ENCODE measurements at places on chromosomes 7 and 10.

DNA sequence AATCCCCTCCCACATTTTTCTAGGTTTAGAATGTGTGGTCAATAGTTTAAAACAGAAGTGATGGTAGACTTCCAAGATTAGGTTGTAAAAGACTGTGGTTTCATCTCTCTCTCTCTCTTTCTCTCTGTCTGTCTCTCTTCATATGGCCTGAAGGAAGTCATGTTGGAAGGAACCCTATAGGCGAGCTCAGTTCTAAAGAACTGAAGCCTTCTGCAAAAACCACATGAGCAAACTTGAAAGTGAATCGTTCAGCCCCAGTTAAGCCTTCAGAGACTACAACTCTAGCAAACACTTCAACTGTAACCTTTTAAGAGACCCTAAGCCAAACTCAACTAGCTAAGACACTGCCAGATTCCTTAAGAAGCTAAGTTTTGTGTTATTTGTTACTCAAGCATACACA lies 707.5 kb upstream of the LRRTM3 start:
- no peak overlapping the region for H3K27ac ChIP-seq
- no peak overlapping the region for H3K4me3 ChIP-seq
- H3K36me3 ChIP-seq = no peaks in the 10 kb centered on the region
- H3K4me1 ChIP-seq = no peaks in the 10 kb centered on the region
- no peak for DNase-seq

DNA sequence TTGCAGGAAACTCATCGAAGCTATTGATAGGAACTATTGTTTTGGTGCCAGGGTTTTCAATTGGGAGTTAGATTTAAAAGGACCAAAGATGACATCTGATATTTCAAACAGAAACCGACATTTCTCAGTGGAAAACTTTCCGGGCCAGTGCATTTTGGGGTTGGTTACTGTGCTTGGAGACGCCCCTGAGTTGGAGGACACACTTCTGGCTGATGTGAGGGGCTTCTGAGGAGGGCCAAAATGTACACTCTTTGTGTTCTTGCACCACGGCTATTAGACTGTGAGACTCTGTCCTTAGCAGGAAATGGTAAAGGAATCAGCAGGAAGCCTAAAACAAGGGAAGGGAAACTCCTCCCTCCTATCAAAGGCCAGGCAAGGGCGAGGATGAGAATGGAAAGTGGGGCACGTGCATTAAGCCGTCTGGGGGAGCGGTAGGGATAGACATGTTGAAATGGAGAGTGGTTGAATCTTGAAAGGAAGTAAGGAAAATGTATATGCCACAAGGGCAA lies 1.8 kb upstream of the SRGN start:
- peak overlapping the region; percentile 85 for H3K27ac ChIP-seq
- H3K27me3 ChIP-seq = no peaks in the 10 kb centered on the region
- DNase-seq = no peak
- peaks cover 19% of the 10 kb centered on the region for H3K4me1 ChIP-seq
- no peaks in the 10 kb centered on the region for H3K36me3 ChIP-seq

GRCh38 chr7:155322530-155322929 lies 24.9 kb downstream of the INSIG1 start:
- H3K27ac ChIP-seq = no peak overlapping the region
- no peak overlapping the region for H3K4me3 ChIP-seq
- H3K36me3 ChIP-seq = no peaks in the 10 kb centered on the region
- no peaks in the 10 kb centered on the region for H3K27me3 ChIP-seq
- H3K4me1 ChIP-seq = no peaks in the 10 kb centered on the region
- no peak for DNase-seq

DNA sequence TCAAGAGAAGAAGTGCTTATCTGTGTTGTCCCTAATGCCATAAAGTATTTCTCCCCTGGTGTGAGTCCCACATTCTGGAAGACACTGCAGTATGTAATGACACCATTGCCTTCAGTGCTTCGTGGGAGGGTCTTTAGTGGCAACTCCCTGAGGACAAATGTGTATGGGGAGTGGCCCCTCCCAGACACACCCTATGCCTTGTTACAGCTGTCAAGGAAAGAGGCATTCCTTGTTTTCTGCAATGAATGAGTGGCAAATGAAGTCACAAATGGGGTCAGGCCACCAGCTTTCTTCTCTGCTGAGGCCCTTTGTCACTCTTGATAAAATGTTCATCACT lies 183.2 kb downstream of the FGFR2 start:
- no peaks in the 10 kb centered on the region for H3K36me3 ChIP-seq
- no peak overlapping the region for H3K27ac ChIP-seq
- H3K4me1 ChIP-seq = no peaks in the 10 kb centered on the region
- H3K4me3 ChIP-seq = no peak overlapping the region

GRCh38 chr10:7111561-7111960 lies 299.3 kb downstream of the SFMBT2 start:
- H3K27me3 ChIP-seq = no peaks in the 10 kb centered on the region
- DNase-seq = no peak
- H3K4me1 ChIP-seq = no peaks in the 10 kb centered on the region
- H3K27ac ChIP-seq = no peak overlapping the region

DNA sequence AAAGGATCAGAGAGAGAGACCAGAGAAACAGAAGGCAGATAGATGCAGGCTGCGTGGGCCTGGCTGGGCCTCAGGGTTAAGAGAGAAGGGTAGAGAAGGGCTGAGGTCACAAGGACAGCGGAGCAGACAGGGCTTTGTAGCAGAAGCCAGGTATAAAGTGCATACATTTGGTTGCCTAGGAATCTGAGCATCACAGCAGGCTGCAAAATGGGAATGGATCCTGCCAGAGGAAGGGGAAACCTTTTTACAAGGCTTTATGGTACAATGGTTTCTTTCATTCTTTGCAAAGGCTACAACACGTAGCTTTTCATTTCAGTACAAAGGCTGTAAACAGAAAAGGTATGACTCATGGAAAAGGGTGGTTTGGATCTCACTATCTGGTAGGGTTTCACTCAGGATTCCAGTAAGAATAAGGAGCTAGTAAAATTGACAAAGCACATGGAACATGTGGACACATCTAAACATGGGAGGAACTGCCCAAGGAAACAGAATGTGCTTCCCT lies 275.1 kb downstream of the DOCK4 start:
- no peaks in the 10 kb centered on the region for H3K27me3 ChIP-seq
- DNase-seq = no peak
- H3K36me3 ChIP-seq = peaks cover 4% of the 10 kb centered on the region
- no peaks in the 10 kb centered on the region for H3K4me1 ChIP-seq

GRCh38 chr7:115816318-115816974 lies 214.1 kb downstream of the TFEC start:
- DNase-seq = no peak
- H3K27me3 ChIP-seq = no peaks in the 10 kb centered on the region
- no peak overlapping the region for H3K4me3 ChIP-seq
- no peaks in the 10 kb centered on the region for H3K36me3 ChIP-seq

- H3K36me3 ChIP-seq = no peaks in the 10 kb centered on the region
- no peak overlapping the region for H3K27ac ChIP-seq
- DNase-seq = no peak
- H3K4me1 ChIP-seq = no peaks in the 10 kb centered on the region
- no peak overlapping the region for H3K4me3 ChIP-seq
- no peaks in the 10 kb centered on the region for H3K27me3 ChIP-seq
Measured at GRCh38 chr7:119572132-119572531, 700.8 kb upstream of the KCND2 start.

DNA sequence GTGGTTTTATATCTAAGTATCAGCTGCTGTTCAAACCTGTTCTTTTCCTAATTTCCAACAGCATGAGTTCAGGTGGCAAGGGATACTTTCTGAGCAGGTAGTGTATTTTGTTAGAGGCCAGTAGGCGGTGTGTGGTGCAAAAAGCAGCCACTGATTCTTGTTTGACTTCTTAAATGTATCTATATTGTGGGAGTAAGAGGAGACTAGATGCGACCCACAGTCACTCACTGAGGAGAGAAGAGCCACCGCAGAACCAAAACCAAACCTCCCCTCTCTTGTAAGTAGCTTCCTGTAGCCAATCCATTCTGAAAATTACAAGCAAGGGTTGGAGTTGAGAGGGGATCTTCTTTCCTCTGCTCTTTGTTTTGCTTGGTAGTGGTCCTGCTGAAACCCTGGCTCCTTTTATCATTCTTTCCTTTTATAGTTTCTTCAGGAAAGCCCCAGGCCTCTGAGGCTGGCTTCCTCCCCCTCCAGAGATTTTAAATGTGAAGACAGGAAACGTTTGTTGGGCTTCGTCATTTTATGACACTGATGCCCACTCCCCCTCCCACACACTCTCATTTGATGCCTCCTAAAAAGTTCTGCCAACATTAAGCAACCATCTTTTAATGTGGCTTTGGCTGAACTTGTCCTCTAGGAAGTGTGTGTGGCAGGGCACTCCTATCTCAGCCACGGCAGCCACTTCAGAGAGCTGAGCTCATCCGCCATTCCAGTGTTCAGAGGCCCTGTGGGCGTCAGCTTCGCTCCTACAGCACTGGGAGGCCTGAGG lies 566.0 kb downstream of the SUGCT start:
- no peak for DNase-seq
- H3K4me1 ChIP-seq = no peaks in the 10 kb centered on the region
- H3K36me3 ChIP-seq = no peaks in the 10 kb centered on the region
- H3K27me3 ChIP-seq = no peaks in the 10 kb centered on the region
- no peak overlapping the region for H3K4me3 ChIP-seq

DNA sequence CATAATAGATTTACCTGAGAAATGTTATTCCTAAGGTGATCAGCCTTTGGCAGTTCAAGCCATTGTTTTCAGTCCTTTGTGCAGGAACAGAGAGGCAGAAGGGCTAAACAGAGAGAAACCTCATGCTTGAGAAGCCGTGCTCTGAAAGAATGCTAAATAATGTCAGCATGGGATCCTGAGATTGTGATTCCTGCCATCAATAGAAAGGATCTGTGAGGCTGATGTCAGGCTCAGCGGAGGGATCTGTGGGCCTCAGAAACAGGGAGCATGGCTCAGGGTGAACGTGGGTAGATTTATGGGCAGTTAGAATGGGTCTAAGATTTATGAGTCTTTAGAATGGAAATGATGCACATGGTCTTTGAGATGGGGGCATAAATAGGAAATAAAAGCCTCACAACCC lies 439.2 kb upstream of the IGFBP3 start:
- no peaks in the 10 kb centered on the region for H3K27me3 ChIP-seq
- no peak overlapping the region for H3K27ac ChIP-seq
- H3K4me1 ChIP-seq = no peaks in the 10 kb centered on the region
- H3K4me3 ChIP-seq = no peak overlapping the region
- H3K36me3 ChIP-seq = no peaks in the 10 kb centered on the region

DNA sequence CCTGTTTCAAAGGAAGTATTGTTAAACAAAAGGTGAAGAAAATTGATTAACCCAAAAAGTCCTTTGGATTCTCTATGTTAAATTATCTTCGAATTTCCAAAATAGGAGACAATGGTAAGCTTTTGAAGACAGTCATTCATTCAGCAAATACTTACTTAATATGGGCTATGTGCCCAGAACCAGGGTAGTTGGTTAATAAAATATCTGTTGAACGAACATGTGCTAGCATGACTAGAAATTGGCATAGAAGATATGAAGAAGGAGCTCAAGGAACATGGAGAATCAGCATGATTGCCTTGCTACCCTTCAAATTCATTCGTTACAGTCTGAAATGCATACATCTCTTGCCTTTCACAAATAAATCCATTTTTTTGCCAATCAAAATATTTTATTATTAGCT lies 123.1 kb upstream of the RHEB start:
- no peak overlapping the region for H3K4me3 ChIP-seq
- no peaks in the 10 kb centered on the region for H3K27me3 ChIP-seq
- H3K4me1 ChIP-seq = no peaks in the 10 kb centered on the region
- no peak overlapping the region for H3K27ac ChIP-seq
- no peak for DNase-seq

DNA sequence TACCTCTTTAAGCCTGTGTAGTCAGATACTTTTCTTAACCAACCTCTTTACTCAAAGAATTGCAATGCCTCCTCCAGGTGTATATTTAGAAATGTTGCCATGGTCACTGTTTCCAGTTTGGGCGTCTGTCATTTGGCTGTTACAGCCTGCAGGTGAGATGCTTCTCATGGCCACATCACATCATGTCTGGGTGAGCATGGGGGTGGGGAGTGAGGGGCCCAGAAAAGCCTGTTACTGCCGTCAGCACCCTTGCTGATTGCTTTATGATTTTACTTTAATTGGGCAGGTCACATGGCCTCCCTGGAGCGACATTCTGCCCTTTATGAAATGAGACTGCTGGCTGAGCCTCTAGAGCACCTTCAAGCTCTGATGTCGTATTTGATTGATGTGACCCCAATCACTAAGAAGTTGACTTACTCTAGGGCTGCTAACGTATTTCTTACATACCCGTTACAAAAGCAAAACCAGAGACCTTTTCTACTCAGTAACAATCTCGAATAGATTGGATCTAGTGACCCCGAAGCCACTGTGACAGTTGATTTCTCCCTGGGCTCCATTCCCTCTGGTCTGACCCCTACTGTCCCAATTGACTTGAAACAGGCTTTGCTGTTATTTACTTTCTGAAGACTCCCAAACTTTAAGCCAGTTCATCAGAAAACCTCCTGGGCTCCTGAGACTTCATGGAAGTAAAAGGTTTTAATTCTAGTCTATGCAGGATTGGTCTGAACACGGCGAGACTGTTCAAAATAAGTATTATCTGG lies 60.7 kb downstream of the OTUD1 start:
- no peaks in the 10 kb centered on the region for H3K27me3 ChIP-seq
- no peak for DNase-seq
- no peaks in the 10 kb centered on the region for H3K4me1 ChIP-seq
- no peak overlapping the region for H3K27ac ChIP-seq
- H3K36me3 ChIP-seq = no peaks in the 10 kb centered on the region

GRCh38 chr7:13155188-13155587 lies 467.8 kb downstream of the ARL4A start:
- no peaks in the 10 kb centered on the region for H3K27me3 ChIP-seq
- H3K4me3 ChIP-seq = no peak overlapping the region
- DNase-seq = no peak
- no peaks in the 10 kb centered on the region for H3K36me3 ChIP-seq
- no peak overlapping the region for H3K27ac ChIP-seq
- no peaks in the 10 kb centered on the region for H3K4me1 ChIP-seq

GRCh38 chr7:107934991-107935770 lies 44.2 kb downstream of the DLD start:
- H3K36me3 ChIP-seq = peaks cover 55% of the 10 kb centered on the region
- DNase-seq = no peak
- no peaks in the 10 kb centered on the region for H3K27me3 ChIP-seq

- H3K27ac ChIP-seq = no peak overlapping the region
- no peaks in the 10 kb centered on the region for H3K4me1 ChIP-seq
- H3K36me3 ChIP-seq = no peaks in the 10 kb centered on the region
- no peak overlapping the region for H3K4me3 ChIP-seq
Measured at GRCh38 chr10:130756651-130757050, 554.9 kb downstream of the TCERG1L start.

All from right atrium auricular region (tissue), 2 donors.